ENCODE measurements at places on chromosomes 11 and 22. TPM values are rescaled to one million over a fixed set of nuclear protein-coding genes. Genes with fewer than 3 reads are reported as not detected.

The KLHDC7B gene
- total RNA-seq = 0.11 TPM

The TMEM121B gene
- total RNA-seq = 2.3 TPM

The ADAMTS8 gene
- total RNA-seq = not detected

The MUC15 gene
- total RNA-seq = not detected

The NXPE4 gene
- not detected for total RNA-seq

The PTGDR2 gene
- total RNA-seq = 0.18 TPM
